Glutamatergic neuron (in vitro differentiated cells): ENCODE measurements at places on chromosomes 7 and 10. TPM values are rescaled to one million over a fixed set of nuclear protein-coding genes. Genes with fewer than 3 reads are reported as not detected.

- no peak overlapping the region for H3K4me3 ChIP-seq
- no peak overlapping the region for H3K27ac ChIP-seq
- no peaks in the 10 kb centered on the region for H3K4me1 ChIP-seq
- peak; percentile 22 for DNase-seq
- peaks cover 5% of the 10 kb centered on the region for H3K36me3 ChIP-seq
- peaks cover 4% of the 10 kb centered on the region for H3K27me3 ChIP-seq
Observed at GRCh38 chr7:74164985-74165456, 9.1 kb upstream of the EIF4H start.

- H3K27me3 ChIP-seq = no peaks in the 10 kb centered on the region
- H3K4me1 ChIP-seq = no peaks in the 10 kb centered on the region
- H3K36me3 ChIP-seq = no peaks in the 10 kb centered on the region
Observed at GRCh38 chr7:145511004-145511403, 605.6 kb upstream of the CNTNAP2 start.

DNA sequence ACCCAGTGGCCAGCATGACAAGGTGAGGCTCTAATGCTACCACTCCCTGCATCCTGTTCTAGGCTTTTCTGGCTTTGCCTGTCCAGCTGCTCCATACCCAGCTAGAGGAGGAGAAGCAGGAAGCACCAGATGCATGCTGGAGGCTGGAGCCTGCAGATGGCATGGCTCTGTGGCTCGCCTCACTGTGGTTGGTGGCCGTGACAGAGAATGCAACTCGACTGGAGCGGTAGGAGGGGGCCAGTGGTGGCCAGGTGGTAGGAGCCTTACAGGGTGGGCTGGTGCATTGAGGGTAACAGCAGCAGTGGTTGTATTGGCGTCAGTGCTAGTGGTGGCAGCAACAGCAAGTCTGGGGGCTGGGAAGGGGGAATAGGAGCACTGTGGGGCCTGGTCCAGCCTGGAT, 128.6 kb downstream of the ZNF248 start:
- H3K4me3 ChIP-seq = no peak overlapping the region
- H3K27ac ChIP-seq = no peak overlapping the region
- H3K4me1 ChIP-seq = no peaks in the 10 kb centered on the region
- DNase-seq = no peak

DNA sequence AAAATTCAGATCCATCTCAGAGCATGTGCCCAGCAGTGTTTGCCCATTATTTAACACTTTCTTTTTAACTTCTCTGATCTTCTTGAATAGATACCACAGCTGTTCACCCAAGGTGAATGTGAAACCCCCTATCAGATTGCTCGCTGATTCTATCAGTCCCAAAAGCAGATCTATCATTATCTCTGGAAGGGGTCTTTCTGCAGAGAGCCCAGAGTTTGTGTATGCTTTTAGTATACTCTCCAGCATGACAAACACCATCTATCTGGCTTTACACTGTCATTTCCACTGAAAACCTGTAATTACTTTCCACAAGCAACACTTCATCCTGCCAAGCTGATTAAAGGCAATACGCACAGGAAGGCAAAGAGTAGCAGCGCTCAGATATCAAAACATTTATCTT, 168.2 kb downstream of the CACNA2D1 start:
- peak overlapping the region; percentile 13 for H3K27ac ChIP-seq
- H3K4me3 ChIP-seq = no peak overlapping the region
- H3K36me3 ChIP-seq = no peaks in the 10 kb centered on the region
- H3K4me1 ChIP-seq = peaks cover 23% of the 10 kb centered on the region
- H3K27me3 ChIP-seq = peaks cover 7% of the 10 kb centered on the region

DNA sequence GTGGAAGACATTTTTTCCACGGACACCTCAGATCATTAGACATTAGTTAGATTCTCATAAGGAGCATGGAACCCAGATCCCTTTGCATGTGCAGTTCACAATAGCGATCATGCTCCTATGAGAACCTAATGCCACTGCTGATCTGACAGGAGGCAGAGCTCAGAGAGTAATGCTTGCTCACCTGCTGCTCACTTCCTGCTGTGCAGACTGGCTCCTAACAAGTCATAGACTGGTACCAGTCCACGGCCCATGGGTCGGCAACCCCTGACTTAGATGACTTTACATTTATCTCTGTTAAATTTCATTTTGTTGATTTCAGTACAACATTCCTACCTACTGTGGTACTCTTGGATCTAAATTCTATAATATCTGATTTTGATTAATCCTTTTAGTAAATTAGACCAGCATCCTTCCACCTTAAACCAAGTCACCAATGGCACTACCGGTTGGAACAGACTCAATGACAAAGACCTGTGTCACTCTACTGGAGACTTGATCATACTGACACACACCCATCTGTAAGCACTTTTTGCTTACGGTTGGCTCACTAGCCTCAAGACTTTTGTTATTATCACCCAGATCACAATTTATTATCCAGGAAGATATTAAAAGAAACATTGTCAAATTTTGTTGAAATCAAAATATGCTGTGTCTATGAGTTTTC, 8.0 kb upstream of the CCDC71L start:
- H3K27ac ChIP-seq = no peak overlapping the region
- no peak overlapping the region for H3K4me3 ChIP-seq
- no peaks in the 10 kb centered on the region for H3K36me3 ChIP-seq
- DNase-seq = no peak
- H3K4me1 ChIP-seq = no peaks in the 10 kb centered on the region

DNA sequence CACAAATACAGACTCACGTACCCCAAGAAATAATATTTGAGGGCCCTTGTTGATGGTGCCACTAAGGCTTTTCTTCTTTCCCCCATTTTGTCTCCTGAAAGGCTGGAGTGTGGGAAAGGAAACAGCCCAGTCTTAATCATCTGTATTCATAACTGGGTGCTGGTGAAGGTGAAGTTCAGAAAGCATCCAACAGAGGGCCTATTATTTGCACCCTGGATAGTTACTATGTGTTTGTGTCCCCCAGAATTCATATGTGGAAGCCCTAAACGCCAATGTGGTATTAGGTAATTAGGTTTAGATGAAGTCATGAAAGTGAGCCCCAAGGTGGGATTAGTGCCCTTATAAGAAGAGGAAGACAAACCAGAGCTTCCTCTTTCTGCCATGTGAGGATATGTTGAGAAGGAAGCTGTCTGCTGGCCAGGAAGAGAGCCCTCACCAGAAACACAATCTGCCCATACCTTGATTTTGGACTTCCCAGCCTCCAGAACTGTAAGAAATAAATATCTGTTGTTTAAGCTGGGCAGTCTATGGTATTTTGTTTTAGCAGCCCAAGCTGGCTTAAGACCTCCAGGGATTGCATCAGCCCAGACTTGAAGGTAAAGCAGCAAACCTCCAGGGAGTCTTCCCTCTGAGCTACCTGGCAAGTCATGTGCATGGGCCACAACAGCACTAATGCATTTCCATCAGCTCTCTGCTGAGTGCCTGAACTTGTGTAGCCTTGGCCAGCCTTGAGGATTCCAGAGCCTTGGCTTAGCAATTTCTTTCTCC, 90.0 kb upstream of the ADRB1 start:
- H3K4me3 ChIP-seq = no peak overlapping the region
- no peak overlapping the region for H3K27ac ChIP-seq
- no peaks in the 10 kb centered on the region for H3K27me3 ChIP-seq

DNA sequence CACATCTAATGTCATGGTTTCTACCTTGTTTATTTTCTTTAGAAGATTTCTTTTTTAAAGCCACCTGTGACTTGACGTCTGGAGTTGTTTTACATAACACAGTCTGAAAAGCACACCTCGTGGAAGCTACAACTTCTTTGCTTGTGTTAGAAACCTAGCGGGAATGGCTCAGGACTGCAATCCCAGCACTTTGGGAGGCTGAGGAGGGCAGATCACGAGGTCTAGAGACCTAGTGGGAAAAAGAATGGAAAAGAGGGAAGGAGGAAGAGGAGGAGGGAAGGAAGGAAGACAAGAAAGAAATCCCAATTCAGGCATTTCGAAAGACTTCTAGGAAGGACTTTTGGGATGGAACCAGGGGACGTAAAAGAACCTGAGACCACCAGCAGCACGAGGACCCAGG, 146.3 kb upstream of the CELF2 start:
- peak overlapping the region; percentile 91 for H3K27ac ChIP-seq
- DNase-seq = no peak
- no peaks in the 10 kb centered on the region for H3K36me3 ChIP-seq
- peak overlapping the region; percentile 26 for H3K4me3 ChIP-seq
- peaks cover 5% of the 10 kb centered on the region for H3K27me3 ChIP-seq
- peaks cover 39% of the 10 kb centered on the region for H3K4me1 ChIP-seq

- DNase-seq = no peak
- no peaks in the 10 kb centered on the region for H3K36me3 ChIP-seq
- no peaks in the 10 kb centered on the region for H3K27me3 ChIP-seq
- H3K4me1 ChIP-seq = no peaks in the 10 kb centered on the region
- no peak overlapping the region for H3K4me3 ChIP-seq
Observed at GRCh38 chr7:105439174-105439893, 50.6 kb upstream of the SRPK2 start.

- peaks cover 8% of the 10 kb centered on the region for H3K27me3 ChIP-seq
- no peak overlapping the region for H3K4me3 ChIP-seq
- no peak overlapping the region for H3K27ac ChIP-seq
- peak; percentile 87 for DNase-seq
Observed at GRCh38 chr7:131945313-131945911, 389.0 kb upstream of the PODXL start.

- peaks cover 10% of the 10 kb centered on the region for H3K4me1 ChIP-seq
- peaks cover 6% of the 10 kb centered on the region for H3K36me3 ChIP-seq
- DNase-seq = no peak
- no peak overlapping the region for H3K4me3 ChIP-seq
- H3K27ac ChIP-seq = no peak overlapping the region
- H3K27me3 ChIP-seq = no peaks in the 10 kb centered on the region
Observed at GRCh38 chr7:113996405-113996804, 77.6 kb upstream of the PPP1R3A start.

- peaks cover 17% of the 10 kb centered on the region for H3K4me1 ChIP-seq
- peak overlapping the region; percentile 94 for H3K4me3 ChIP-seq
- H3K27ac ChIP-seq = no peak overlapping the region
- H3K27me3 ChIP-seq = peaks cover 35% of the 10 kb centered on the region
- peak; percentile 53 for DNase-seq
Observed at GRCh38 chr10:26217396-26218086, 967 bp downstream of the GAD2 start.

- no peak overlapping the region for H3K27ac ChIP-seq
- H3K4me3 ChIP-seq = no peak overlapping the region
- DNase-seq = no peak
- peaks cover 10% of the 10 kb centered on the region for H3K36me3 ChIP-seq
- H3K27me3 ChIP-seq = no peaks in the 10 kb centered on the region
- peaks cover 10% of the 10 kb centered on the region for H3K4me1 ChIP-seq
Observed at GRCh38 chr10:119006451-119007210, 22.9 kb upstream of the NANOS1 start.

DNA sequence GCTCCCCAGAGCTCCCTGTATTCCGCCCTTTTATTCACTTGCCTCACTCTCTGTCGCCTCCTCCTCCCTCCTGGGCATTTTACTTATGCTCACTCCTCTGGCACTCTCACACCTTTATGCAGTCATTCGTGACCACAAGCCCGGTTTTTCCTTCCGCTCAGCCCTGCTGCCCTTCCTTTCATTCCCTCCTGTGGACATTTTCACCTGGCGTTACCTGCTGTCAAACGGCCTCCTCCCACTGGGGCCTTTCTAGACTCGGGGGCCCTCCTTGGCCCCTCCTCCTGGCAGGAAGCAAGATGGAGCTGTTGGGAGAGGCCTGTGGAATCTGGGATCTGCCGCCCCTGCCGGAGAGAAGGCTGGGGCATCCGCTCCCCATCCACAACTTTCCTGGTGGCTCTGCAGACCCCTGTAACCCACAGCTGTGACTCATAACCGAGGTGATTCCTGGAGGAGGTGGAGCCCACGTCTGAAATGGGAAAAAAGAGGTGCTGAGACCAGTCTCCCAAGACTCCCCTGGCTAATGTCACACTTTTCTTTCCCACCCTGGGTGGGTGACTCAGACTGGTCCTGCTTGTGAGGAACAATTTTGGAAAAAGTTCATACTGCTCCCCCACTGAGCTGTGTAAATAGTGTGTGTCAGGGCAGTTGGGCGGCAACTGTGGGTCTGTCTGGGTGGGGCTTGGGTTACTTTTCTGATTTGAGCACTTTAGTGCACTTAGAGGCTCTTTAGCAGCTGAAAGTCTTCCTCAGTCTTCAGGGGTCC, 1.2 kb downstream of the VCL start:
- H3K27ac ChIP-seq = peak overlapping the region; percentile 82
- H3K4me1 ChIP-seq = peaks cover 10% of the 10 kb centered on the region
- H3K27me3 ChIP-seq = peaks cover 7% of the 10 kb centered on the region
- DNase-seq = peak; percentile 61

- no peak for DNase-seq
- no peak overlapping the region for H3K4me3 ChIP-seq
- H3K36me3 ChIP-seq = no peaks in the 10 kb centered on the region
- H3K27me3 ChIP-seq = no peaks in the 10 kb centered on the region
- H3K27ac ChIP-seq = no peak overlapping the region
Observed at GRCh38 chr10:66723608-66724400, 202.0 kb upstream of the LRRTM3 start.

DNA sequence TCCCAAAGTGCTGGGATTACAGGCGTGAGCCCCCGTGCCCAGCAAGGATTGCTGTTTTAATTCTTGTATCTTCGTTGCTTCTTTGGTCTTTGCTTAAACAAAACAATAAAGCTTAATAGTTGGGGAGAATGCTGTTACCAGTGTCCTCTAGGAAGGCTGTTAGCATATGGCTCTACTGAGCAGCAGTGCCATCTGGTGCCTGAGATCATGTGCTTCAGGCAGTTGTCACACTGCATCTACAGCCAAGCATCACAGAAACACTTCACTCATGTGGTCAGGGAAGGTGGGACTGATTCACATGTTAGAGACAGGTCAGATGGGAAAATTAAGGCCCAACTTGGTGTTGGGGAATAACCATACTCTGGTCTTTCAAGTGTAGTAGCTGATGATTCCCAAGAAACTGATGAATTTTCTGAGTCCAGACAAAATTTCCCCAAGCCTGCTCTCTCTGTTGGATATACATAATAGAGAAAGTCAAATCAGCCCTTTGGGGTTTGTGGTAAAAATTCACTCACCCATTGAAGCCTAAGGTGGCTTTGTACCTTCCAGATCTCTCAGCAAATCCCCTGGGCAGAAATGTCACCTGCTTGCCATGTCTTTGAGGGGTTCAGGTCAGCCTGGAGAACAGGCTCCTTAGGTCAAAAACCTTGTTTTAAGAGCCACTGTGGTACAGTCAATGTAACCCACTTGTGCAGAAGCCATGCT, 28.4 kb downstream of the UBE2D4 start:
- H3K4me3 ChIP-seq = peak overlapping the region; percentile 64
- peaks cover 9% of the 10 kb centered on the region for H3K36me3 ChIP-seq
- peaks cover 26% of the 10 kb centered on the region for H3K4me1 ChIP-seq
- peak overlapping the region; percentile 98 for H3K27ac ChIP-seq

DNA sequence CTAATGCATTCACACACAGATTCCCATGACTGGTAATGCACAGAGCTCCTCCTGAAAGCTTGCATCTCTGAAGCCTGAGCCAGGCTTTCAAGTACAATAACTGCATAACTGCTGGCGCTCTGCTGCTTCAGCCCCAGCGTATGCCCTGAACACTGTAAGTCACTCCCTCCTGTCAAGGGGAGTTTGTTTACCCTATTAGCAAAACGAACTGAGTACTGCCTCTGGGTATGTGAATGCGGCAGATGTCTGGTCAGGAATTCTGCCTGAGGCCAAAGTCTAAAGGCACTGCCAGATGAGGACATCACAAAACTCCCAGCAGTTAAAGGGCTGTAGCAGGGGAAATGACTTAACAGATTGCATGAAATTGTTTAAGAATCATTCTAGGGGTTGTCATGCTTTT, 97.7 kb downstream of the NRCAM start:
- no peaks in the 10 kb centered on the region for H3K27me3 ChIP-seq
- H3K27ac ChIP-seq = peak overlapping the region; percentile 93
- H3K36me3 ChIP-seq = peaks cover 7% of the 10 kb centered on the region
- DNase-seq = peak; percentile 57

Gene TMEM213
- not detected for total RNA-seq

Gene CH25H
- 0.25 TPM for total RNA-seq

Gene LLCFC1
- not detected for total RNA-seq

Gene MEOX2
- total RNA-seq = 0.39 TPM
